Neural crest cell (in vitro differentiated cells): ENCODE measurements at places on chromosomes 2 and 18.

DNA sequence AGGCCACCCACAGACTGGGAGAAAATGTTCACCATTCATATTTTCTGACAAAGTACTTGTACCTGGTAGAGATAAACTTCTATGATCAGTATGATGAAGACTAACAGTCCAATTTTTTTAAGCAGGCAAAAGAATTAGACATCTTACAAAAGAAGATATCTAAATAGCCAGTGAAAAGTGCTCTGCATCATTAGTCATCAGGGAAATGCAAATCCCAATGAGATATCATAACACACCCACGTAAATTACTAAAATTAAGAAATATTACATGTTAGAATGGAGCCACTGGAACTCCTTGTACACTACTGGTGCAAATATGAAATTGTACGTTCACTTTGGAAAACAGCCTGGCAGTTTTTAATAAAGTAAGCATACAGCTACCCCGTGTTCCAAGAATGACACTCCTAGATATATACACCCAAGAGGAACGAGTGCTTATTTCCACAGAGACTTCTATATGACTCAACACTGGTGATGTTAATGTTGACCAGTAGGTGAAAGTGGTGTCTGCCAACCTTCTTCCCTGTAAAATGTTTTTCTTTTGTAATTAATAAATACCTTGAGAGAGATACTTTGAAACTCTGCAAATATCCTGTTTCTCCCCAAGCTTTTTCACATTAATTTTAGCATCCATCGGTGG is 80.3 kb downstream of the NPAS2 start:
- no peak for DNase-seq

DNA sequence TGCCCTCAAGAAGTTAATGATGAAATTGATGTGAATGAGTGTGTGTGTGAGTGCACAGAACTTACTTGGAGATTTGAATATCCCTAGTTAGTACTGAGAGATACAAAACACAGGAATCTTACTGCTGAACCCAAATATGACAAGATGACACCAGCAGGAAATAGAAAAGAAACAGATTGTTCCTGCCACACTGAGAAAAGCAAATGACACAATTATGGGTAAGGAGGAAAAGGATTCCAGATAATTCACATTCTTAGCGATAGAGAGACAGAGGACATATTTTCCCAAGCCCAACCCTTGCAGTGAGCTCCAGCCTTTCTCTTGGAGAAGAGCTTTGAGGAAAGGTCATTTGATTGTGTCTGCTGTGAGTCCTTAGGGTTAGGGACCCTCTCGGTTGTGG is 105.7 kb upstream of the SMIM21 start:
- no peak for DNase-seq

DNA sequence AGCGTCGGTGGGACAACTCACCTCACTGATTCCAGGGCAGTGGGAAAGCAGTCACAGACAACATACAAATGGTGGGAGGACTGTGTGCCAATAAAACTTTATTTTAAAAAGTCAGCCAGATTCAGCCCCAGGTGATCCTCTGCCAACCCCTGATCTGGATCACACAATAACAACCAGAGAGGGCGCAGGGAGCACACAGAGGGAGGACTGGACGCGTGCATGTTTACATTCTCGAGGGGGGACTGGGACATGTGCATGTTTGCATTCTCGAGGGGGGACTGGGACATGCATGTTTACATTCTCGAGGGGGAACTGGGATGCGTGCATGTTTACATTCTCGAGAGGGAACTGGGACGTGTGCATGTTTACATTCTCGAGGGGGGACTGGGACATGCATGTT is 209.5 kb downstream of the NDUFA10 start:
- no peak for DNase-seq

DNA sequence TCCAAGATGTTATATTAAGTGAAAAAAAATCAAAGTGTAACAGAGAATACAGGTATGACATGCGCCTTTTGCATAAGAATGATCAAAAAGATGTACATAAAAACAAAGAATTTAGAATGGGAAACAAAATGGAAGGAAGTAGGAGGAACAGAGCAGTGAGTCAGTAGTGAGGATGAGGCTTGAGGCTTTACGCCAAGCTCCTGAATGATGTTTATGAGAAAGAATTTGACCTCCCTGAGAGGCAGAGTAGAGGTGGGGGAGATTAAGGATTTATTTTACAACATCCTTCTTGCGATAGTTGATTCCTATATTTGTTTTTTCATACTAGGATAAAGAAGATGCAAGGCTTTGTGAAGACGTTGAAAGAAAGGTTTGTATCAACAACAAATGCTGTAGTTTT is 81.4 kb downstream of the DCDC2C start:
- DNase-seq: no peak

DNA sequence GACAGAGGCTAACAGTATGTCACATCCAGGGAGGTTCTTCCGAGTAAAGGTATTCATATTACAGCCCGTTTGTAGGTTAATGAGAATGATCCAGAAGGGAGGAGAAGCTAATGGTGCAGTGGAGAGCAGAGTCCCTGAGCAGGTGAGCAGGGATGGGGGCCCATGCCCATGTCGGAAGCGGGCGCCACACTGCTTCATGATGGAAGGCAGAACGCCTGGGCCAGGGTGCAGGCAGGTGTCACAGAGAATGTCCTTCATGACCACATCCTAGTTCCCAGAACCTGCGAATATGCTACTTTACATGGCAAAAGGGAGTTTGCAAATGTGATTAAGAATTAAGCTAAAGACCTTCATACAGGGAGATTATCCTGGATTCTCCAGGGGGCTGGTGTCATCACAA is 4.0 kb downstream of the HES6 start:
- DNase-seq: no peak

GRCh38 chr18:67896451-67896850 is 379.9 kb upstream of the DSEL start:
- DNase-seq: no peak

DNA sequence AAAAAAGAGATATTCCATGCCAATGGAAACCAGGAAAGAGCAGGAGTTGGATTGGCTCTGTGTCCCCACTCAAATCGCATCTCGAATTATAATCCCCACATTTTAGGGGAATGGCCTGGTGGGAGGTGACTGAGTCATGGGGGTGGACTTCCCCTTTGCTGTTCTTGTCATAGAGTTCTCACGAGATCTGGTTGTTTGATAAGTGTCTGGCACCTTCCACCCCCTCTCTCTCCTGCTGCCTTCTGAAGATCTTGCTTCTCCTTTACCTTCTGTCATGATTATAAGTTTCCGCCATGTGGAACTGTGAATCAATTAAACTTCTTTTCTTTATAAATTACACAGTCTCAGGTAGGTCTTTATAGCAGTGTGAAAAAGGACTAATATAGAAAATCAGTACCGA is 355.6 kb downstream of the NBAS start:
- no peak for DNase-seq

DNA sequence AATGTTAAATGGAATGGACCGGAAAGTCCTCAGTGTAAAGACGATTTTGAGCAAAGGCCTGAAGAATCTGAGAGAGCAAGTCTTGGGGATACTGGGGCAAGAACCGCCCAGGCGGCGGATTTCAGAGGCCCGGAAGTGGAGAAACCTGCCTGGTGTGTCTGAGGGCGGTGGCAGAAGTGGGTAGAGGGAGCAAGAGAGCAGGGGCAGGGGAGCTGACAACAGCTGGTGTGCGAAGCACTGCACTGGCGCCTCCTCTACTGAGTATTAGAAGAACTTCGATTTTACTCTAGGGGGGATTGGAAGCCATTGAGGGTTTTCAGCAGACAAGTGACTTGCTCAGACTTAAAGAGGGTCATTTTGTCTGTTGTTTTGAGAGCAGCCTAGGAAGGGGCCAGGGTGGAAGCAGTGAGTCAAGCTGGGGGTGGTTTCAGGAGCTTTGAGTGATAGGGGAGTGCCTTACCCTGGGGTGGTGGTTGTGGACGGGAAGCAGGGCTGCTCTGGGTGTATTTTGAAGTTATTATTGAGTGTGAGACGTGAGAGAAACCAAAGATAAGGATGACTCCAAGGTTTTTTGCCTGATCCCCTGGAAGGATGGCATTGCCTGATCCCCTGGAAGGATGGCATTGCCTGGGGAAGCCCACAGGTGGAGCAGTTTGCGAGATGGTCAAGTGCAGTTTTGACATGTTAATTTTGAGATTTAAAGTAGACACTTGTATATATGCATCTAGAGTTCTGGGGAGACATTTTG is 52.5 kb downstream of the ZNF236 start:
- DNase-seq: no peak

DNA sequence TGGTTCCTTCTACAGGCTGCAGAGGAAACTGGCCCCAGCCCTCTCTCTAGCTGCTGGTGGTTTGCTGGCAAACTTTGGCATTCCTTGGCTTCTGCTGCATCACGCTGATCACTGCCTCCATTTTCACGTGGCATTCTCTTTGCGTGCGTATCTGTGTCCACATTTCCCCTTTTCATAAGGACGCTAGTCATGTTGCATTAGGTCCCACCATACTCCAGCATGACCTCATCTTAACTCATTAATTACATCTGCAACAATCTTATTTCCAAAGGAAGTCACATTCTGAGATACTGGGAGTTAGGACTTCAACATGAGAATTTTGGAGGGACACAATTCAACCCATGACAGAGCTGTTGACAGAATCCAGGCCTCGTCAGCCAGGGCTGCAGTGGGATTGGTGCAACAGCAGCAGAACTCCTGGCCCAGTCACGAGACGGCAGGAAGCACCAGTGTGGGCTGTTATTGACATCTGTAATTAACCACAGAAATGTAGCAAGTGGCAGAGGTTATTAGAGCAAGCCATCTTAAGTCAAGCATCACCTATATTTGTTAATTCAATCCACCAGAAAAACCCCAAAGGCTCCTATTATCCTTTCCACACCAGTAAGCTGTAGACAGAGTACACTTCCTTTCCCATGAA is 132.4 kb downstream of the TMEM163 start:
- DNase-seq: no peak

DNA sequence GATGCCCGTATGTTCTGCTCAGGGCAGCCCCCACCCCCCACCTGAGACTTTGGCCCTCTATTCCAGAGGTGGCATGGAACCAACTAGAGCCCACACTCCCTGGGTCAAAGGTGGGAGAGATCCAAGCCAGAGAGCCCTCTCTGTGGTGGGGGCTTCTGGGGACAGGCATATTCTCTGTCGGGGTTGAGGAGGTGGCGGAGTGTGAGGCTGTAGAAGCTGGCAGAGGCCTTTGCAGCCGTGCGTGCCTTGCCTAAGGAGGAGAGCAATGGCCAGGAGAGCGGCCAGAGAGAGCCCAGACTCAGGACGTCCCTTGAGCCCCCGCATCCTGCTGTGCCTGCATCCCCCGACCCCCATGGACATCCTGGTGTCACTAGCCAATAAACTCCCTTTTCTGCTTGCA is 79.2 kb upstream of the HPCAL1 start:
- no peak for DNase-seq

GRCh38 chr2:2874805-2875204 is 502.8 kb downstream of the EIPR1 start:
- no peak for DNase-seq

GRCh38 chr2:15757820-15758586 is 166.3 kb downstream of the DDX1 start:
- no peak for DNase-seq

DNA sequence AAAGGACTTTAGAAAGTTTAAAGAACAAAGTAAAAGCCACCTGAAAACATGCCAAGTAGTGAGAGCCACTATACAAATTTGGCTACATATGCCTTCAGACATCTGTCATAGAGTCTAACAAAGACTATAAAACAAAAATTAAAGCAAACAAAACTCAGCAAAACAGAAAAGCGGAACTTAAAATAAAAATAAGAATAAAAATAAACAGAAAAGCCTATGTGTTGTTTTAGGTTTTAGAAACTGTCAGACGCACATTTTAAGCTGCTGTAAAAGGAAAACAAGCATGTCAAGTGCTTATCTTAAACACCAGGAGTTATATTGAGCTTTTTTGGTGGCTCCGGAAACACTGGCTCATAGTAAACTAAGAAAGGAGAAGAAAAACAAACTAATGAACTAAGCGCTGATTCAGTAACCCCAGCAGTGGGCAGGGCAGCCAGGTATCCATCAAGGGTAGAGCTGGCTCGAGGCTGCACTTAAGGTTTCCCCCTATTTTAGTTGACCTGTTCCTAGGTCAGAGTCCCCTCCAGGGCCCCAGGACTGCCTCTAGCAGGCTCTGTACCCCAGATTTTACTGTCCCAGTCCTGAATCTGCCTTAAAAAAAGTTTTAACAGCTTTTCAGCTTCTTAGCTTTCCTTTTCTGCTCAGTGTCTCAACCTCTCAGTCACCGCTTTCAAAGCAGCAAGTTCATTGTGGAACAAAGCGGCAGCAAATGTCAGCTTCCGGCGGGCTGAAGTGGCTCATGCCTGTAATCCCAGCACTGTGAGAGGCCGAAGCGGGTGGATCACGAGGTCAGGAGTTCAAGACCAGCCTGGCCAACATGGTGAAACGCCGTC is 15.4 kb upstream of the RMC1 start:
- DNase-seq: no peak

DNA sequence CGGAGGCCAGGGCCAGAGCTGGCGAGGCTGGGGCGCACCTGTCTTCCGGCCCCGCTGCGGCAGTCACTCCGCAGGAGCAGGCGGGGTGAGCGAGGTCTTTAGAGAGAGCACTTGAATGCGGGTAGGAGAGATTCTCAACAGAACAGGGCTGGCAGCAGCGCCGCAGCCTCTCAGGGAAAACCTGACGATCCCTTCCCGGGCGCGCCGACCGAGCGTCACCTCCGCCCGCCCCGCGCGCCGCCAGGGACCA is 526 bp downstream of the PRKRA start:
- DNase-seq: no peak

DNA sequence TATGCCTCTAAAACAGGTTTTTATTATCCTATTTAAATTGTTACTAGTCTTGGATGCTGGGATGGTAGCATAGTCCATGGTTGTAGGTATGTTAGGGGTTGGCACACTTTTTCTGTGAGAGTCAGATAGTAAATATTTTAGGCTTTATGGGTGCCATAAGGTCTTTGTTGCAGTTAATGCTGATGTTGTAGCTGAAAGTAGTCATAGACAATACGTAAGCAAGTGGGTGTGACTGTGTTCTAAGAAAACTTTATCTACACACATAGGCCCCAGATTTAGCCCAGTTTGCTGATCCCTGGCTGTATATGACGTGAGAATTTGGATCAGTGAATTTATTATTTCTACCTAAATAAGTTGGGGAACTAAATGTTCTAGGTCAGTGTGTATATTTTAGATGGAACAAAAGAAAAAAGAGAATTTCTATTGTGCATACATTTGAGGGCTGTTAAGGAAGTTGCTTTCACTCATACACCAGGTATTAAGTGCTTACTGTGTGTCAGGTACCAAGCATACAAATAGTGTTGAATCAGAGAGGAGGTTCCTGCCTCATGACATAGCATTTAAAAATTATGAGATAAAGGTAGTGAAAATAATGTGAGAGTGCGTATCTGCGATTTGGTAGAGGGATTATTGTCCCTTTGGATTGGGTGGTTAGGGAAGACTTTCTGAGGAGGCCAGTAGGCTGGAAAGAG is 39.4 kb downstream of the AGFG1 start:
- DNase-seq: no peak
